NCI-H2227 treated with DMSO at 0.1 percent for 48 hours (cell line): ENCODE measurements at places on chromosomes 16 and 17.

DNA sequence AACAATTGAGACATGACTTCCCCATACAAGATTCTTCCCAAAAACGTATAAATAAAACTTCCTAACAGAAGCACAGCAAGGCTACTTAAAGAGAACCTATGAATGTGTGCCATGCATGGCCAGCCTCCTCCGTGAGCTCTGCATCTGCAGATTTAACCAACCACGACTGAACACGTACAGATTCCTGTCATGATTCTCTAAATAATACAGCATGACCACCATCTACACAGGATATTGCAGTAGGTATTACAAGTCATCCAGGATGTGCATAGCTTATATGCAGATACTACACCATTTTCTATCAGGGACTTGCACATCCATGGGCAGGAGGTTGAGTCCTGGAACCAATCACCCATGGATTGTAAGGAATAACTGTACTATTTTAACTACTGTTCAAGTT is 1.4 kb upstream of the QRICH2 start:
- DNase-seq, result no peak

- DNase-seq, result no peak
Measured at GRCh38 chr17:7894866-7895265, 6.3 kb downstream of the CHD3 start.

GRCh38 chr17:65455972-65456343 is 105.5 kb downstream of the AXIN2 start:
- DNase-seq, result no peak

- DNase-seq, result no peak
Measured at GRCh38 chr16:47140686-47141085, 3.1 kb downstream of the NETO2 start.

DNA sequence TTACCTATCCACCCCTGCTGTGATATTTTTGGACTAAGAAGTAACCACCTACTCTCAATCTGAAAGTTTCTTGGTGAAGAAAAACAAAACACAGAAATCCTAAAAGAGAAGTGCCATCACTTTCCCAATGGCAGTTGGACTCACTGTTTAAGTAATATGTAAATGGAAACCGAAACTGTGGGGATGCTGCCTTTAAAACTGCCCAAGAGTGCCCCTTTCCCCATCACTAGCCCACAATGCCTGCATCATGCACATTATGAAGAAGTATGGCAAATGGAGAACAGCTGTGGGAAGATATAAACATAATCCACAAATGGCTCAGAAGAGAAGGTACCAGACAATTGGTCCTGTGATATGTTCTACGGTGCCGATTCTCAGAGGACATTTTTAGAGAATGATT is 33.5 kb upstream of the SLC6A2 start:
- DNase-seq, result no peak

DNA sequence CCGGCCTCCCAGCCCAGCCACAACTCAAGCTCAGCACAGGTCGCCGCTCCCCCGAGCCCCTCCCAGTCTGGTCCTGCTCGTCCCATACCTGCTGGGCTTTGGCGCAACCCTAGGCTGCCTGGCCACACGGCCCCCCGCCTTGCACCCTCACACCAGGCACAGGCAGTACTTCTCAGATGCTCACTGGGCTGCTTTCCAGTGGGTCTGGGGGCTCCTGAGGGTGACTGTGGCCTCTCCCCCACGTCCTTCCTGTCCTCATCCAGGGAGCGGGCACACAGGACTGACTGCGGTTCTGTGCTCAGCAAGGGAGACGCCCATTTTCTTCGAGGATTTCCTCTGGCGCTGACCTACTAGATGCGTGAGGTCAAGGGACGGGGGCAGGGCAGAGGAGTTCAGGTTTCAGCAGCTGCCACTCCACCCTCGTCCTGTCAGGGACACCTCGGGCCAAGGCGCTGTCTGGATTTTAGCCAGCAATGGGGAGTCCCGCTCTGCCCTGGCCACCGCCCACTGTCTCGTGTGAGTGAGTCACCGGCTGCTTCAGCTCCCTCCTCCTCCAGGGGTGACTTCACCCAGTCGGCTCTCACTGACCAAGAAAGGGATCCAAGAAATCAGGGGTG is 115.8 kb downstream of the NPIPB11 start:
- no peak for DNase-seq

DNA sequence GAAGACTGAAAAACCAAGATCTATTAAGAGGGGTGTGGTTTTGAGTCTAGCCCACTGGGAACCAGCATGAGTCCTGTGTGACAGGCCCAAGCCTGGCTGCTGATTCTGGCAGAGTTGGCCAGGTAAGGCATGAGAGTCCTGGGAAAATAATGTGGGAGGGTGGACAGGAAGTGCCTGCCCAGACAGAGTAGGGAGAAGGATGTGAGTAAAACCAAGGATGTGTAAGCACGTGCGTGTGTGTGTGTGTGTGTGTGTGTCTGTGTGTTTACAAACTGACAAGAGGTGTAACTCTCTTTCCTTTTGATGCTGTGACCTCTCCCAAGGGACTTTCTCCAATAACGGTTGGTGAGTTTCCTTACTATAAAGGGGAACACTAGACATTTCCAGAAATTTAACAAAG is 15.6 kb upstream of the TEX2 start:
- no peak for DNase-seq

DNA sequence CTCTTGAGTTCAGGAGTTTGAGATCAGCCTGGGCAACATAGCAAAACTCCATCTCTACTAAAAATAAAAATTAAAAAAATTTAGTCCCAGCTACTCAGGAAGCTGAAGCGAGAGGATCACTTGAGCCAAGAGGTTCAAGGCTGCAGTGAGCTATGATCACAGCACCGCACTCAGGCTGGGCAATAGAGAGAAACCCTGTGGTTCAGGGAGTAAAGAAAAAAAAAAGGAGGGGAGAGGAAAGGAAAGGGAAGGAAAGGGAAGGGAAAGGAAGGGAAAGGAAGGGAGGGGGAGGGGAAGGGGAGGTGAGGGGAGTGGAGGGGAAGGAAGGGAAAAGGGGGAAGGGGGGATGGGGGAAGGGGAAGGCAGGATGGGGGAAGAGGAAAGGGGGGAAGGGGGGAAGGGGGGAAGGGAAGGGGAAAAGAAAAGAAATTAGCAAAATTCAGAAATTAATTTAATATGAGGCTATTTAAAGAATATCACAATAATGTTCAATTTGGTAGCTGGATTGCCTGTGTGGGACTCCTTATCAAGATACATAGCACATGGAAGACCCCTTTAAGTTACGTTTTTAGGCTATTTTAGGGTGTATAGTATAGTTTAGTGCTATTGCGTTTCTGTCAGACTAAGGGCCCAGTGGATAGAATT is 424.3 kb downstream of the CDH8 start:
- no peak for DNase-seq

DNA sequence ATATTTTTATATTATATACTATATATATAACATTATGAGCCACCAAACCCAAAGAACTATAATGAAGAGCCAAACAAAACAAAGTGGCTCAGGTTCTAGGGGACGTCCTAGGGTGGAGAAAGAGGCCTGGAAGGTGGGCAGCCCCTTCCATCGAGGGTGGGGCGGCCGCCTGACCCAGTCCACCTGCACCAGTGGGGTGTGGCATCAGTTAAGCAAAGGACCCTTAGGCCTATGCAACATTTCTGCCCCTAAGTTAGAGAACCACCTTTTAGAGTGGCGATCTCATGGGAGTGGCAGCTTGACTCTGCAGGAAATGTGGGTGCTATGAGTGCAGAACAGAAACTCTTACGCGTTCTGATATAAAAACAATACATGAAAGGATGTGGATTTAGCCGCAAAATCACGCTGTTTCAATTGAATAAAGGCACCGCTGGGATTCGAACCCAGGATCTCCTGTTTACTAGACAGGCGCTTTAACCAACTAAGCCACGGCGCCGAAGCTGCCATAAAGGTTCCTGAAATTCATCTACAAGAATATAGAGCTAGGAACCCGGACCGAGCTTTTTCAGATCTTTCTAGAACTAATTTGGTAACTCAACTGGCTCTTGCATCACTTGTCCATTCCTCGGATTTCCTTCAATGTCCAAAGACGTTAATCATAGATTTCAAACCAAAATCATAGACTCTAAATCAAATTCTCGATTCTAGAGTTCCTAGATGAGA is 15.6 kb upstream of the AURKB start:
- peak; percentile 77 for DNase-seq

DNA sequence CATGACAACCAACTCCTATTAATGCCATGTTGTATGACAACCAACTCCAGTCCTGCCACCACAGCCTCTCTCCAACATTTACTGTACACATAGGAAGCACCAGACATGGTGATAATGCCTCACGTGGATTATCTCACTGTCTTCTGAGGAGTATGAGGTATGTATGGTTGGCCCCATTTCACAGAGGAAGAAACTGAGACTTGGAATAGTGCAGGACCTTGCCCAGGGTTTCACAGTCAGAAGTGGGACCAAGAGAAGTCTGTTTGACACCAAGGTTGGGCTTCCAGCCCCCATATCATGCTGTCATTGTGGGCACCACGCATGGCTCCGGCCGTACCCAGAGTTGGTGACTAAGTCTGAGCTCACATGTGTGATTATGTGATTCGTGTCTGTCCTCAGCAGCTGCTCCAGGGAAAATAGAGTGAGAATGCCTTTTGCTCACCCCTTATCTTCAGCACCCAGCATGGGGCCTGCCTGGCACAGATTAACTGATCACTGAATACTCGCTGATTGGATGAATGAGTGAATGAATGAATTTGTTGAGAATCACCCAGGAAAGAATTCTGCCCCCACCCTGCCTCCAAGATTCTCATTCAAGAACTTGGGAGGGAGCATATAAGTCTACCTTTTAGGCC is 204.1 kb upstream of the NLRP1 start:
- DNase-seq, result no peak

- DNase-seq, result peak; percentile 91
Measured at GRCh38 chr17:69327060-69327831, at the start of gene ABCA5. TSS of gene ABCA5 (minus strand) at chr17:69327133. CDS start at chr17:69314415, 12,718 bp downstream.

- no peak for DNase-seq
Measured at GRCh38 chr17:8284126-8284525, 4.3 kb upstream of the RANGRF start.

DNA sequence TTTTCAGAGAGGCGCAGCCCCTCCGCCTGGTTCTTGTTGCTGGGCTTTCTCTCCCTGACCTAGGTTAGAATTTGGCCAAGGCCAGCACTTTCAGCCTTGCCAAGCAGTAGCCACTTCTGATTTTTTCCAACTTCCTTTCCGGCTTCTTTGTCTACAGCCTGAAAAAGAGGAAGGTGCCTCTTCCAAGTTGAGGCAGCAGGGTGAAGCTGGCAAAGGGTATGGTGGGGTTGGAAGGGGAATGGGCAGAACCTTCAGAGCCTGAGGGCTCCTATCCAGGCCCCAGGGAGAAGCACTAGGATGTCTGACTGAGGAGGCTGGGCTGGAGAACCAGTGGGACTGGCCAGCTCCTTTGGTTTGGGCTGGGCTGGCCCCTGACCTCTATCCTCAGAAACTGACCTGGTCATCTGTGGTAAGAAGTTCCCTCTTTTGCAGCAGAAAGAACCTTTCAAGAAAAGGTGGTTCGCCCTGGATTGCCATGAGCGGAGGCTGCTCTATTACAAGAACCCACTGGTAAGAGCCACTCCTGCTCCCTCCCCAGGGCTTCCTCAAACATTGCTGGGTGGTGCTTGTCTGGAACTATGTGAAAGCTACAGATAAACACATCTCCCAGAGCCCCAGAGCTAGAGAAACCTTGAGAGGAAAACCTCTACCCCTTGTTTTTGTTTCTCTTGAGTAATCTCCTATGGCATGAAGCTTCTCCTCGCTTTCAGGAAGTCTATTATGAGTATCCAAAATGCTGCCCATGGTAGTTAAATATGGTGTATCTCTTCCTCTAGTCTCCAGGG is 16.6 kb upstream of the RNF135 start:
- no peak for DNase-seq

DNA sequence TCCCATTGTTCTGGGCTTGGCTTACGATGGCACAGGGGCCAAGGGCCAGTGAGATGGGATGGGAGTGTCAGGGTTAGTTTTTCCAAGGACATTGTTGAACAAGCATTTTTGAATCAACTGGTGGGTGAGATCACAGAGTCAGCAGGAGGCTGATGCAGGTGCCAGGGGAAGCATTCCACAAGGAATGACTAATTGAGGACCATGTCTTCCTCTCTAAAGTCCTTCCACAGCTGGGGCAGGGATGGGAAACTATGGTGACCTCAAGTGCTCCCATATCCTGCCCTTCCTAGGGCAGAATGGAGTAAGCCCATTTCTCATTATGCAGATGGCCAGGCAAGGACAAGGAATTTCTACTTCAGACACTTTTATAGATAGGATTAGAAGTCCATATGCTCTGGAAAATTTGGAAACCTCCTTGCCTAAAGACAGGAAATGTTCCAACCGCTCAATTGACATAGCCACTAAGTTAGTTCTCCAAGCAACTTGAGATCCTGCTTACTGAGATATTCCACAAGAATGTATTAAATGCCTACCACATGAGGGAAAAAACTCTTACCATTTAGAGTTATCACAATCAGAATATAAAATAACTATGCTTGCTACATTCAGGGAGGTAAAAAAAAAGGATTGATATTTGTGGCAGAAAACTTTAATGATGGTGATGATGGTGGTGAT is 21.2 kb upstream of the ENGASE start:
- DNase-seq, result no peak

DNA sequence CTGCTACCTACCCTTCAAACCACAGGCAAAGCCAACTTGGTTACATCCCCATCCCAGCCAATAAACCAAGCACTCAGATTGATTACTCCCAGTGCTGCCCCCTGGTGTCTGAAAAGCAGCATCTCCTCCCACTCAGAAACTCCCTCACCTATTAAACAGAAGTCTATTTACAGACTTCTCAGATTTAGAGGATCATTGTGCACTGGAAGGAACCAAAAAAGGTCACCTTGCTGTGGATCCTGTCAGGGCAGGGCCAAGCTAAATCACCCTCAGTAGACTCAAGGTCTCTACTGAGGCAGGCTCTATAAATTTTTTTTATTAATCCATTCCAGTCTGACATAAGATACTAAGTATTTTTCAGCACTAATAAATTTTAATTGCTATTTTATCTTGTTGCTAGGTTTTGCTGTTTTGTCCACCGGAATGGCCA is 17.6 kb downstream of the HIGD1B start:
- DNase-seq, result peak; percentile 74

DNA sequence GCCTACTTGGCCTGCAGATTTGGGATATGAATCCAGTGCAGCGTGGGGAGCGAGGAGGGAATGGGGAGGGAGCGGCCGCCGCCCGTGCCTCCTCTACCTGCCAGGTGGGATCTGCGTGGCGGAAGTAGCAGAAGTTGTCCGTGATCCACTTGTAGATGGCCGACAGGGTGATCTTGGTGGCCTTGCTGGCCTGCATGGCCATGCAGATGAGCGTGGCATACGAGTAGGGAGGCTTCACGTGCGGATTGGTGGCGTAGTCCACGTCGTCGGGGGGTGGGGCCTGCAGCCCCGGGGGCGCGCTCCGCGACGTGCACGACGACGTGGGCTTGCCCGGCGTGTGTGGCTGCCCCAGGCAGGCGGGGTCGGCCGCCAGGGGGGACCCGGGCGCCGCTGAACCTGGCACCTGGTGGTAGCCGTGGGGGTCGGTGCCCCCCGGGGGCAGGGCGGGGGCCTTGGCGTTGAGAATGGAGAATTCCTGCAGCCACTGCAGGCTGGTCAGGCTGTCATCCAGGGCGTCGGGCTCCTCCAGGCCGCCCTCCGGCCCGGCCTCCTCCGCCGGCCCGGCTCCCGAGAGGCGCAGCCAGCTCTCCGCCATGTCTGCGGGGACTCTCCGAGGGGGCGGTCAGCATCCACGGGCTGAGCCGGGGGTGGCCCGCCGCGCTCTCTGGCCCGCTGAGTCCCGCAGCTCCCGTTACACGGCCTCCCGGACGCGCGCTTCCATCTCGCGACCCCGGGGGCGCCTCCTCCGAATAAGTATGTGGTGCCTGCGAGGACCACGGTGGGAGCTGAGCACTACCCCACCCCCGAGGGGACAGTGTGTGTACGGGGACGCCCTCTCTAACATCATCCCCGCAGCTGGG is 1.0 kb downstream of the FOXJ1 start:
- DNase-seq, result no peak
